IPS DF 6.9 (cell line): ENCODE measurements at places on chromosomes 1 and 21.
A peak's percentile ranks its signal among the peaks of the same experiment; 100 is the strongest.

GRCh38 chr1:170578359-170578758 is 46.4 kb downstream of the GORAB start:
- no peak overlapping the region for H3K27ac ChIP-seq
- H3K27me3 ChIP-seq = no peaks in the 10 kb centered on the region
- no peak for DNase-seq
- H3K4me3 ChIP-seq = no peak overlapping the region
- no peaks in the 10 kb centered on the region for H3K36me3 ChIP-seq

- no peaks in the 10 kb centered on the region for H3K27me3 ChIP-seq
- H3K4me3 ChIP-seq = no peak overlapping the region
- no peaks in the 10 kb centered on the region for H3K36me3 ChIP-seq
- DNase-seq = no peak
- peaks cover 9% of the 10 kb centered on the region for H3K4me1 ChIP-seq
Observed at GRCh38 chr1:116852910-116853309, 56.8 kb upstream of the PTGFRN start.

DNA sequence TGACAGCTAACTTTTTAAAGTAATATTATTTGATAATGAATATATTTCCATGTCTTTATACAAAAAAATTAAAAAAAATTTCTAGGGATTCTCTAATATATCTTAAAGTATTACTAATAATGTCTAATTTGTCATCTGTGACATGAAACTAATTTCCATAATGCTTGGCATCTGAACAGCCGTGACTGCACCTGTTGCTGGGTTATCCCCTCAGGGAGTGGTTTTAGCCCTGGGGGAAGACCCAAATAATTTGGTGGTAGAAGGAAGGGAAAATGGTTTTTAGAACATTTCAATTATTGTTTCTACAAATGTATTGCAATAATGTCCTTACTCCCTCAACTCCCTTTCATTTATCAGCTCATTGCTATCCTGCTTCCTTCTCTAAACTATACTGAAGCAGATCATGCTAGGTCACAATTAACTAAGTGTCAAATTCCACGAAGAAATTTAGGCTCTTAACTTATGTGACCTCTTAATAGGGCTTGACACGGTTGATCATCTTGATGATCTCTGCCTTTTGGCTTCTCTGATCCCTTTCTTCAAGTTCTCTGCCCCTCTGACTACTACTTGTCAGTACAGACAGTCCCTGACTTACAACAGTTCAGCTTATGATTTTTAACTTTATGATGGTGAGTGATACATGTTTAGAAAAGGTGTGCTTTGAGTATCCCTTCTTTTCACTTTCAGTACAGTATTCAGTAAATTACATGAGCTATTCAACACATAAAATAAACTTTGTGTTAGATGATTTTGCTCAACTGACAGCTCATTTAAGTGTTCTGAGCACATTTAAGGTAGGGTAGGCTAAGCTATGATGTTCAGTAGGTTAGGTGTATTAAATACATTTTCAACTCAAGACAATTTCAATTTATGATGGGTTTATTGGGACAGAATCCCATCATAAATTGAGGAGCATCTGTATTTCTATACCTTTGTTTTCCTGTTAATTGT is 26.4 kb upstream of the DPH5 start:
- no peaks in the 10 kb centered on the region for H3K36me3 ChIP-seq
- no peaks in the 10 kb centered on the region for H3K27me3 ChIP-seq
- H3K27ac ChIP-seq = no peak overlapping the region
- no peaks in the 10 kb centered on the region for H3K4me1 ChIP-seq
- DNase-seq = no peak

GRCh38 chr1:5885471-5886139 is 106.6 kb downstream of the NPHP4 start:
- peaks cover 2% of the 10 kb centered on the region; the same call in 1 of the 2 replicates for H3K36me3 ChIP-seq
- no peak for DNase-seq
- H3K4me3 ChIP-seq = no peak overlapping the region
- H3K4me1 ChIP-seq = no peaks in the 10 kb centered on the region
- H3K27me3 ChIP-seq = no peaks in the 10 kb centered on the region
- no peak overlapping the region for H3K27ac ChIP-seq

- H3K27me3 ChIP-seq = no peaks in the 10 kb centered on the region
- no peak overlapping the region for H3K4me3 ChIP-seq
- no peaks in the 10 kb centered on the region for H3K36me3 ChIP-seq
- H3K27ac ChIP-seq = no peak overlapping the region
Observed at GRCh38 chr1:61461406-61462384, 263.2 kb downstream of the TM2D1 start.

DNA sequence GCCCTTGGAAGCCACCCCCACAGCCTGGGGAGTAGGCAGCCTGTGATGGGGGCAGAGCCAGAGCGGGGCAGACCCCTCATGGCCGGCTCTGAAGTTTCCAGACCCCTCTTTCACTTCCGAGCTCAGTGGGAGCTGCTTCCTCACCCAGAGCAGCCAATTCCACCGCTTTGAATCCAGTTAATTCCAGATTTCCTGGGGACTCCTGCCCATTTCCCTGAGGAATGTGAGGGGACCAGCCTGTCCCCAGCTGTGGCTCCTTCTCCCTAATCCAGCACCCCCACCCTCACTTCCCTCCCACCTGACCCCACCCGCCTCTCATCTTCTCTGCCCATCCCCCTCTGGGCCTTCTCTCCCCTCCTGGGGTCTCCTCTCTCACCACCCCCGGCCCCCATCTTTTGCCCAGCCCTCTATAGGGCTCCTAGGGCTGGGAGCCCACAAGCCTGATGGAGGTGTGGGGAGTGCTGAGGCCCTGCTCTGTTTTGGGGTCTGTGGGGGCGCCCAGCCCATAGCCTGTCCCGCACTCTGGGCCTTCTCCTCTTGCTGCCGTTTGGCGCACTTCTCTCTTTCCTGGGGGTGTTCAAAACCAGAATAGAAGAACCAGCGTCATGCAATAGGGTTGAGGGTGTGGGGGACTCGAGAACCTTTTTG is 26.2 kb upstream of the TNFRSF1B start:
- no peak for DNase-seq
- H3K27ac ChIP-seq = no peak overlapping the region
- no peaks in the 10 kb centered on the region for H3K27me3 ChIP-seq
- no peaks in the 10 kb centered on the region; the same call in 1 of the 2 replicates for H3K4me1 ChIP-seq

DNA sequence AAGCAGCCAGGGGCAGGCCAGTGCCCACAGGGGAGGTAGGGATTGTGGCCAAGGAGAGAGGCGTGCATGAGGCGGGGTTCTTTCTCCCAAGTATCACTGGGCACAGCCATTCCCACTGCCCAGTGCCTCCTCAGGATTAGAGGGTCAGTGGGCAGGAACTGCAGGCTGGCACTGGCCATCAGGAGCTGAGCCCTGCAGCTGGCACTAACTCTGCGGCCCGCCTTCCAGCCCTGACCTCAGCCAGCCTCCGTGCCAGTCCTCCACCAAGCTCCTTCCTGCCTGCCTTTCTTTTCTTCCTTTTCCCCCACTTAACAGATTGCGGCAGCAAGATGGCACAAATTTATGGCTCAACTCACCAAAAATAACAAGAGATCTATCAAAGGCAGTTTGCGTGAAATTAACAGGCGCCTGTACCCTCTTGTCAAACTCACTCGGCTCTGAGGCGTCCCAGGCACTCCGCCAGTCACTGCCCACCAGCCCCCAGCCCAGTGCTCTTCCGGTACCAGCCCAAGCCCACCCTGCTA is 11.1 kb downstream of the ADGRB2 start:
- DNase-seq = no peak
- peaks cover 10% of the 10 kb centered on the region; the same call in 1 of the 2 replicates for H3K4me1 ChIP-seq
- no peak overlapping the region for H3K4me3 ChIP-seq
- H3K27ac ChIP-seq = no peak overlapping the region

GRCh38 chr1:201816309-201816854 is 12.6 kb upstream of the IPO9 start:
- no peak for DNase-seq
- H3K27me3 ChIP-seq = no peaks in the 10 kb centered on the region
- no peak overlapping the region for H3K4me3 ChIP-seq
- no peaks in the 10 kb centered on the region for H3K4me1 ChIP-seq

GRCh38 chr21:40210251-40210650 is 343.0 kb downstream of the PCP4 start:
- H3K27ac ChIP-seq = no peak overlapping the region
- no peaks in the 10 kb centered on the region for H3K36me3 ChIP-seq
- DNase-seq = no peak
- H3K4me1 ChIP-seq = no peaks in the 10 kb centered on the region
- H3K4me3 ChIP-seq = no peak overlapping the region

DNA sequence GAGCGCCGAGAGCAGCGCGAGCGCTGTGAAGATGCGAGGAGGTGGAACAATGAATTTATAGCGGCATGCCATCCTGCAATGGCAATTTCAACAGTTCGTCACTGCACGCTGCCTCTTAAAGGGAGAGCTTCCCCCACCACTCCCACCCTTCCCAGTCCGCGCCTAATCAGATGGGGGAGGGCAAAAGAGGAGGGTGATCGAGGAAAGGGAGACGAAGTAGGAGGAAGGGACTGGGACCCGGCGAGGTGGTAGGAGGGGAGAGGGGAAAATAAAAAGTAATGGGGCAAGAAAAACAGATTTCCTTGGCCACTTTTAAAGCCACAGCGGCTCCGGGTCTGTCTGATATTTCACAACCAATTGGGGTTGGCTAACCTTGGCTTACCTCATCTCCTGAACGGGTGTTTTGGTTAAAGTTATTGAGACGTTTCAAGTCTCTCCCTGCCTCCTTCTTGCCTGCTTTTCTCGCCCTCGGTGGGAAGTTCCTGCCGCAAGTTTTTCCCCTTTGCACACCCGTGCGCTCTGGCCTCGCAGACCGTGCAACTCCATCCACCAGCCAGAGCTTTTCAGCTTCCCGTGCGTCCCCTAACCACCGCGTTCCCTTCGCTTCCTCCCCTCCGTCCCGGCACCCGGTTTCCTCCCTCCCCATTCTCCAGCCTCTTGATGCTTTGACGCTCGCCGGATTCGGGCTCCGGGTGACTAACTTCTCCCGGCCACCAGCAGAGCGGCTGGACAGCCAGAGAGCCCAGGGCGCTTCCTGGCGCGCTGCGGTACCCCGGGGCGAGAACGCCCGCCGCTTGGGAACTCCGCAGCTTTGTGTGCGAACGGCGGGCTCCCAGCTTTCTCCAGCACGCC is at the start of gene ADAMTS5:
TSS of gene ADAMTS5 (minus strand) at position 27 of the 852 bp plus-strand sequence. CDS start 697 bp downstream, outside the sequence.
- H3K27ac ChIP-seq = no peak within 1 kb of the TSS
- H3K27me3 ChIP-seq = peaks cover 5% of the 10 kb centered on the region; the same call in 1 of the 2 replicates
- no peak for DNase-seq
- H3K36me3 ChIP-seq = no peaks in the 10 kb centered on the region
- H3K4me1 ChIP-seq = no peaks in the 10 kb centered on the region
- peak within 1 kb of the TSS; percentile 52; the same call in 1 of the 2 replicates for H3K4me3 ChIP-seq
